ENCODE measurements at places on chromosomes 5 and 9.

- DNase-seq: no peak
Observed at GRCh38 chr5:175444060-175444904, at the start of gene DRD1. Gene DRD1, minus strand, starts transcription at chr5:175444182. Its CDS starts 1,083 bp downstream, at chr5:175443099.

- no peak for DNase-seq
Observed at GRCh38 chr5:54398191-54398590, 57.3 kb upstream of the HSPB3 start.

DNA sequence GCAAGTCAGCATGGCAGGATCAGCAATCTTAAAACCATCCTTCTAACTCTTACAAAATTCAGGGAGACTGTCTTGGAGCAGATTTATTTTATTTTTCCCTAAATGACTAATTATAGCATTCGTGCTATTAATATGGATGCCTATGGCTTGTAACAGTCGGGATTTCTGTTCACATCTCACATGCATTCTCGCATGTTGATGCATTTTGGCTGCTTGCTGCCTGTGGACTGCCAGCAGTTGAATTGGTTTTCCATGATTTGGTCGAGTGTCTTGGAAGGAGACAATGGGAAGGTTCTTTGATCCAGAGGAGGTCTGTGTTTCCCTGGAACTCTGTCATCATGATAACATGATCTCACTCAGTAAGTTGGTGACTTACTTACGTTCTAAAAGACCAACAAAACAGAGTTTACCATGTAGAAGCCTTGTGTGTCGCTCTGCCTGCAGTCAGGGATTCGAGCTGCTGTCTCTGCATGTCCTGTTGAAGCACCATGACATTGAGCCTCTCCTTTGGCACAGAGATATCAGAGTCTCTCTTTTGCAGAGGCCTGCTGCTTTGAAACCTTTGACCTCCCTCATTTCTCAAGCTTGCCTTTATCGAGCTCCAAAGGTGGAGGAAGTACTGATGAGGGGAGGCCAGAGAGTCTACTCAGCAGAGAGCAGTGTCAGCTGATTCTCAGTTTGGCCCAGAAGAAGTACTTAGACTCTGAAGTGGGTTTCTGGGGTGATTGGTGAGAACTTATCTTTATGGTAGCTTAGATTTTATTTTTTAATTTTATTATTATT, 82.4 kb downstream of the ARHGAP26 start:
- no peak for DNase-seq

DNA sequence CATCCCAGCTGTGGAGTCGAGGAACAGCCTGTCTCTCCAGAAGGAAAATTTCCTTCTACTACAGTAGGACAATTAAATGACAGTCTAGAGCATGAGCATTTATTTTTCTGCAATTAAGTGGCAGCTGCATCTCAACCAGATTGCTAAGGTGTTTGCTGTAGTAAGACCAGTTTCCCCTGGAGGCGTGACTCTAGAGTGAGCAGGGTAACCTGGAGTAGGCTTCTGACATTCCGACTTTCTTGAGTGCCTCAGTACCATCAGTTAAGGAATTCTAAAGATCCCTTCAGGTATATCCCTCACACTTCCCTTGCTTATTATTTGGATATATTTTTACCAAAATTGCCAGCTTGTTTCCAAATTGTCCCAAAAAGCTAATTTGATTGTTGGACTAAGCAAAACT, 59.2 kb upstream of the IRX2 start:
- no peak for DNase-seq

DNA sequence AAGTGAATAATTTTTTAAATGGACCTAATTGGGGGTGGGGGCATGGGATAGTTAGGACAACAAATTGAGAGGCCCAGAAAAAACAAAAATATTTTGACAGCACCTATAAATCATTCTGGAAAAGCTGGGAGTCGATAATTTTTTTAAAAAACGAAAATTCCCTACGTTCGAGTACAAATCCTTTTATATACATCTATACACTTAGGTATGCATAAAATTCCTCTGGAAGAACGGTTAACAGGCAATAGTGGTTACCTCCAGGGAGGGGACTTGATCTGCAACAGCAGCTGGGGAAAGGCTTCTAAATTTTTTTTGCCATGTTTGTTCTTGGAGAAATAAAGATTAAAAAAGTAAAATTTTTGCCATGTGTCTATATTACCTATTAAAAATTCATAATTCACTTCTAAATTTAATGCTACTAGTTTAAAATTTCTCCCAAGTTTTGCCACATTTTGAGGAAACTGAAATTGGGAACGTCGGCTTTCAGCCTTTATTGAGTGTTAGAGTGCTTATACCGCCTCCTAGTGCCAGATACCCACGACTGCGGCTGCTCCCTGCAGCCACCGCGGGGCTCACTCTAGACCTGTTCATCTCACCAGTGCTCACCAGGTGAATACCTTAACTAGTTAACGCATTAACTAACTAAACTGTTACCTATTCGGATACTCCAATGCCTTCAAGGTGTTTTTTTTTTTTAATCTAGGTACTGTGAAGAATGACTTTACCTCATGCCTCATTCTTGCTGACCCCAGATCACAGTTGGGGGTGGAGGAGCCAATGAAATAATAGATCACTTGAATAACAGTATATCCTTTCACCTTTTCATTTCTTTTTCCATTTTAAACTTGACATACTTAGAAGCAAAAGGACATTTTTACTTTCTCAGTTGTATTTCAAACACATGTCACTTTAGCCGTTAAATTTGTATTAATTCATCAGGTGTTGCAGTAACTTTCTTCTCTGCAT, 1.8 kb upstream of the BHMT start:
- DNase-seq: no peak

DNA sequence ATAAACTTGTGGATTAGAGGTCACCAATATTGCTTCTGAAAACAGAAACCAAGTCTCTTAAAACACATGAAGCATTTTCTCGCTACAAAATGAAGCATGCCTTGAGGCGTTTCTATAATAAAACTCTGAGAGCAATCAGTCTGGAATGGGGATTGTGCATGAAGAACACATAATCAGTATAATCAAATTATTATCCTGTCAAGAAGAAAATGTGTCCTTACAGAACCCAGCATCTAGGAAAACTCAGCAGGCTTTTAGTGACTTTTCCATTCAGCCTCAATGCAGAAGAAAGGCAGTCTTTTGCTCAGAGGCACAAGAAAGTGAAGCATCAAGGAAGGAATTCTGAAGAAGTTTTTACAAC, 121.9 kb downstream of the CDH18 start:
- no peak for DNase-seq

DNA sequence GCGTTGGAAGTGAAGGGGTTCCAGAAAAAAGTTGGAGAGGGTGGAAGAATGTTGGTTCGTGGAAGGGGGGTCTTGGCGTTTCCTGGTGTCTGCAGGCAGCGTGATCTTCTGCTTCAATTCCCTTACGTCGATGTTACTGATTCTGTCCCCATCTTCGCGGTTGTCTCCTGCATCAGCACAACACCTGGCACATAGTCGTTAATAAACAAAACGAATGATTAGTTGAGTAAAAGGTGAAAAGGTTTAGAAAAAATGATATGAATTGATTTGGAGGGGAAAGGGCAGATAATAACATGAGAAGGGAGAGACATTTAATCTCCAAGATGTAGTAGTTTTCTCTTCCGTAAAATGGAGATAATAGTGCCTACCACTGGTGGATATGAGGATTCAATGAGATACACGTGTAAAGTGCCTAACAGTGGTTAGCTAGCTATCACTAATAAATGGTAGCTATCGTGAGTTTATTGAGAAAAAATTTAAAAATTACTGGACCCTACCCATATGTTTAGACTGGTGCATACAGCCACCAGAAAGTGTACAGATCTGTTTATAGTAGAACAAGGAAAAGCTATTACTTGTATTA, 556 bp downstream of the MTREX start:
- DNase-seq: no peak

- DNase-seq: no peak
Observed at GRCh38 chr9:9753266-9753665, 859.5 kb downstream of the PTPRD start.

DNA sequence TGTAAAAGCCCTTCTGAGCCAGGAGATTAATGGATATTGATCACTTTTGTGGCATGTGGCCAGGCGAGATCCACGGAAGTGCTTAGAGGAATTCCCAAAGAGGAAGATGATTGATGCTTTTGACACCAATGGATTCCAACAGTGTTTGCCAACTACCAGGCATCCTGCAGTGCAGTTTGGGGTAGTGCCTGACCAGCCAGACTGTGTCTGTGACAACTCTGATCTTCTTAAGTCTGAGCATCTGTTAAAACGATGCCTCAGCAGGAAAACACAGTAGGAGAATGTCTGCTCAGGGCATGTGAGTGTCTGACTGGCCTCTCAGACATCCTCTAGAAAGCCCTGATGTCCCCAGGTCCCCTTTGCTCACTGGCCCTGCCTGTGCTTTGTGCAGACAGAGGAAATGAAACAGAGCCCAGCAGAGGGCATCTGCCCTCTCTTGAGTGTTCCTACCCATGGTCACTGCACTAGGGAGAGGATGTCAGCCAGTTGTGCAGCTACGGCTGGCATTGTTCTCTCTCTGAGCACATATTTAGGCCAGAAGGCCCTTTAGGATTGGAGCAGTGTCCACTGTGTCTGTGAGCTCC, 57.0 kb downstream of the TRPC7 start:
- no peak for DNase-seq

DNA sequence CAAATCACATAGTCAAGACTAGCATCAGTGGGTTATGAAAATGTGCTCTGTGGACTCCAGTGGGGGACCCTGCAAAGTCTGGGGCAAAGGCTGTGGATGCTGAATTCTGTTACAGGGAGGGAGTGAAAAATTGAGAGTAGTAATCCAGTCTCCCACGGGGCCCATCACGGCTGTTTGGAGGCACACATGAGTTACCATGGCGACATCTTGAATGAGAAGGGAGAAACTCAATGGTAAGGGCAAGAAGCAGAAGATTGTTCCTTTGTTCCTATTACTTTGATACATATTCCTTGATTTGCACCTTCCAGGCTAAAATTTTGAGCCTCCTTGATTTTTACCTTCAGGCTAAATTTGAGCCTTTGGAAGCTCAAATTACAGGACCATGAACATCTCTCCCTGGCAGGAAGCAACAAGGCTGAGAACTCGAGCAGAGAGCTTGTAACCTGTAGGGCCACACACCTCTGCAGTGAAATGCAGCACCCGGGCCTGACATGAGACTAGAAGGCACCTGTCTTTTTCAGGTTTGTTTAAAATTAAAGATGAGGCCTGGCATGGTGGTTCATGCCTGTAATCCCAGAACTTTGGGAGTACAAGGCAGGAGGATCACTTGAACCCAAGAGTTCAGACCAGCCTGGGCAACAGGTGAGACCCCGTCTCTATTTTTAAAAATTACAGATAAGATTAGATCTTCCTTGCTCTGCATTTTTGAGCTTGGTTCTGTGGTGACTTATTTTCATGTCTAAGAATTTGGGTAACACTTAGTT, 31.0 kb upstream of the ZFR start:
- DNase-seq: no peak

- DNase-seq: no peak
Observed at GRCh38 chr5:161034451-161034850, 182.4 kb upstream of the ATP10B start.

- DNase-seq: no peak
Observed at GRCh38 chr9:24293386-24293785, 252.3 kb downstream of the IZUMO3 start.

GRCh38 chr5:145848854-145849253, 13.7 kb upstream of the PRELID2 start:
- no peak for DNase-seq

DNA sequence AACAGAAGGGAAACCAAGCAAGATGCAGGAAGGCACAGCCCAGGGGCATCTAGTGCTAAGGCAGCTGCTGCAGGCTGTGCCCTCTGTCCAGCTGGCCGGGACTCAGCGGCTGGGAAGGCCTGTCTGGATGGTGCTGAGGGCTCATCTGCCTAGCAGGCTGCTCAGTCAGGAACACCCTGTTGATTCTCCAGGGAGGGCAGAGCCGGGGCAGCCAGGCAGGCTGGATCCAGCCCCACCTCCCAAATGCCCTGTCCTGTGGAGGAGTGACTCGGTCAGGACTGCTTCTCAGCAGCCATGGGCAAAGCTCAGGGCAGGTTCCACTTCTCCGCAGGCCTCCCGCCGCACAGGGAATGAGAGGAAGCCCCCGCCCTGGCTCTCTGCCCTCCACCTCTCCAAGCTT, 7.8 kb upstream of the LCN9 start:
- no peak for DNase-seq

- no peak for DNase-seq
Observed at GRCh38 chr5:115573133-115573532, 28.6 kb upstream of the FEM1C start.

- DNase-seq: no peak
Observed at GRCh38 chr9:28839778-28840430, 1266.6 kb upstream of the C9orf72 start.

- DNase-seq: no peak
Observed at GRCh38 chr9:92973700-92974099, 26.4 kb downstream of the FGD3 start.

- DNase-seq: no peak
Observed at GRCh38 chr5:131720714-131721113, 76.1 kb downstream of the FNIP1 start.

DNA sequence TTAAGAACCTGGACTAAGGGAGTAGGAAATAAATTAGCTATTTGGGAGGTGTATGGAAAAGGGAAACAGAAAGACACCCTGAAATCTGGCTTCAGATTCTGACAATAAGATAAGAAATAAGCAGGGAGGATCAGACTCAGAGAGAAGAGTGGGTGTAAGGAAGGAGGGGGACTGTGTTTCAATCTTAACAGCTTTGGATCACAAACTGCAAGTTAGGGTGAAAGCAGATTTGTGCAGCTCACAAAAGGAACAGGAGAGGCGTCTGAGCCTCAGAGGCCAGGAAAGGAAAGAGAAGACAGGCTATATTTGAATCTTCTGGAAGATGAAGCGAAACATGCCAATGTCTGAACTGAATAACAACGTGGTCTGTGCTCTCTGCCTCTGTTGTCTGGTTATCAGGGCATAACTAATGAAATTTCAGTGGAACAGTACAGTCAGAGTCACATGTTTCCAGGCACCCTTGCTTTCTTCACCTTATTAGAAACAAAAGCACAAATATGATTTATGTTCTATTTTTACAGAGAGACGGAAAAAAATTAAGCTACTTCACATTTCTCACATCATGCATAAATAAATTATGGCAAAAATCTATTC, 26.6 kb downstream of the SGTB start:
- DNase-seq: no peak

DNA sequence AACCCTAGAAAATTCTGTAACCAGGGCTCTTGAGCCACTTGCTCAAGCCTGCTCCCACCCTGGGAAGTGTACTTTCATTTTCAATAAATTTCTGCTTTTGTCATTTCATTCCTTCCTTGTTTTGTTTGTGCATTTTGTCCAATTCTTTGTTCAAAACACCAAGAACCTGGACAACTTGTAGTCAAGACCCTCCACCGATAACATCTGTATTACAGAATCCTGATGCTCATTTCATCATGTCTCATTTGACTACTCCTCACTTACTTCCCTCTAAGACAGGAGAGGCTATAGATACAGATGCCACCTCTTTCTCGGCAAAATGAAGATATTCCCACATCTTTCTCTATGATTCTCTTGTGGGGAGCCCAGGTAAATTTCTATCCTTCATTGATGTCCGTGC, 183.5 kb downstream of the TMEM232 start:
- no peak for DNase-seq

DNA sequence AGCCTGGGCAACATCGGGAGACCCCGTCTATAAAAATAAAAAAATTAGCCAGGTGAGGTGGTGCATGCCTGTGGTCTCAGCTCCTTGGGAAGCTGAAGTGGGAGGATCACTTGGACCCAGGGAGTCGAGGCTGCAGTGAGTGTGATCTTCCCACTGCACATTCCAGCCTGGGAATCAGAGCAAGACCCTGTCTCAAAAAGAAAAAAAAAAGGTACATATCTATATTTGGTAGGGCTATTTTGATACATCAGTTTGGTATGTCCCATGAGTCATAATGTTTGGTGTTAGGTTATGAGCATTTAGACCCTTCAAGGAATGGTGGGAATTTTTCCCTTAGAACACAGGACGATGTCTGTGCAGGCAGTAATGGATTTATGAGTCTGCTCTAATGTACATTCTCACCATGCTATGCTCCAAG, 55.3 kb upstream of the POU4F3 start:
- no peak for DNase-seq

All from NCI-H1694 (cell line).